Activated CD4-positive, alpha-beta T cell treated with anti-CD3 and anti-CD28 coated beads, Interleukin-2, amount 50 U/mL, for 24 hours (primary cell): ENCODE measurements at places on chromosomes 3 and 15.

- DNase-seq, result no peak
Observed at GRCh38 chr15:77832874-77833273, 200.2 kb upstream of the LINGO1 start.

GRCh38 chr3:124831628-124832199 lies 55.5 kb downstream of the ITGB5 start:
- no peak for DNase-seq

- no peak for DNase-seq
Observed at GRCh38 chr15:101675796-101676582, 23.8 kb upstream of the TM2D3 start.

- no peak for DNase-seq
Observed at GRCh38 chr3:25462495-25462894, 34.4 kb downstream of the RARB start.

DNA sequence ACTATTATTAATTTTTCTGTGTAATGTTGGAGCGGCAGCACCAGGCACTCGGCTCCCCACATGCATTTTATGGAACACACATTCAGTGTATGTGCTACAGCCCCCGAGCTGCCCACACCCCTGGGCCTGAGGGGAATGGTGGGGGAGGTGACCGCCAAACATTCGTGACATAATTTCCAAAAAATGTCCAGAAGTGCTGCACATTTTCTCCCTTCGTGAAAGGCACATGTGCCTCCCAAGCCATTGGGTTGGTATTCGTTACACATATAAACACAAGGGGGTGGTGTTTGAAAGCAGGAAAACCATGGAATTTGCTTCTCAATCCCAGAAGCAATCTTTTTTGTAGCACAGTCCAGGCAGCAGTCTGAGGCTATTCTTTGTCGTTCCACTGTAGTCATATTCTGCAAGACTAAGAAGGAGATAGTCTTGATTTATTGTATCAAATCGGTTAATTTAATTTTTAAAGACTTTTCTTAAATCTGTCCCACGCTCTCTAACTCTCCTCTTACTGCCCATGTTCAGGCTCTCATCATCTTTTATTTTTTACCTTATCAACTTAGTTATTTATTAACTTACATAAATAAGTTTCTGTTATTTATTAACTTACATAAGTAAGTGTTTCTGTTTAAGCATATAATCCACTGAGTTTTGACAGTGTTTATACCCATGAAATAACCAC lies 39.2 kb upstream of the POLR2M start:
- no peak for DNase-seq

GRCh38 chr15:42313463-42313862 lies 40.2 kb upstream of the TMEM87A start:
- no peak for DNase-seq

DNA sequence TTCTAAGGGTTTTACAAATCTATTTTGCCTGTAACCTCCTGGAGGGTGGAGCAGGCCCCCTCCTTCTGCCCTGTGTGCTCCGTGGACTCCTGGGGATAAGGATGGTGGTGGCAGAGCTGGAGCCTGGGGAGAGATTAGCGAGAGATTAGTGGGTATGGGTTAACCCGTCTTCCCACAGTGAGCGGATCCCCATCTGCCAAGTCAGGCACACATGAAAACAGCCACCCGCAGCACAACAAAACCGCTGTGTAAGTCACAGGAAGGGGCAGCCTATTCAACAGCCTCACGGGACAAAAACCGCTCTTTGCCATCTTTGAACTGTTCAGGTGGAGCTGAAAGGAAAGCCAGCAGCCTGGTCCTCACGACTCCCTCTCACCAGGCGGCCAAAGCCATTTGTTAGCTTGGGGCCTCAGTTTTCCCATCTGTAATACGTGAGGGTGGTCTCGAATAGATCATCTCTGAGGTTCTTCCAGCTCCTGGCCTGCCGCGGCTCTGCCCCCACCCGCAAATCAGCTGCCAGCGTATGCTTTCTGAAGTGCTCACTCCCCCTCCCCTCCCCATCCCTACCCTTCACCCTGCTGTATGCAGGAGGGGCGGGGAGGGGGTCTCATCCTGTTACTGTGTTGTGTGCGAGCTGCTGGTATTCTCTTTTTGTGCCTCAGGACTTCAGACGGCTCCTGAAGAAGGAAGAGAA lies 43.6 kb downstream of the PDIA5 start:
- DNase-seq, result no peak

- DNase-seq, result no peak
Observed at GRCh38 chr15:44327578-44327977, 39.1 kb downstream of the GOLM2 start.

- DNase-seq, result no peak
Observed at GRCh38 chr3:102336130-102336529, 98.7 kb upstream of the ZPLD1 start.
